ENCODE measurements at places on chromosomes 1 and 21.
A peak's percentile ranks its signal among the peaks of the same experiment; 100 is the strongest.

- no peak for DNase-seq
Observed at GRCh38 chr1:38139738-38140487, 93.3 kb upstream of the POU3F1 start.

- DNase-seq: no peak
Observed at GRCh38 chr1:106700211-106700610, 356.3 kb upstream of the PRMT6 start.

DNA sequence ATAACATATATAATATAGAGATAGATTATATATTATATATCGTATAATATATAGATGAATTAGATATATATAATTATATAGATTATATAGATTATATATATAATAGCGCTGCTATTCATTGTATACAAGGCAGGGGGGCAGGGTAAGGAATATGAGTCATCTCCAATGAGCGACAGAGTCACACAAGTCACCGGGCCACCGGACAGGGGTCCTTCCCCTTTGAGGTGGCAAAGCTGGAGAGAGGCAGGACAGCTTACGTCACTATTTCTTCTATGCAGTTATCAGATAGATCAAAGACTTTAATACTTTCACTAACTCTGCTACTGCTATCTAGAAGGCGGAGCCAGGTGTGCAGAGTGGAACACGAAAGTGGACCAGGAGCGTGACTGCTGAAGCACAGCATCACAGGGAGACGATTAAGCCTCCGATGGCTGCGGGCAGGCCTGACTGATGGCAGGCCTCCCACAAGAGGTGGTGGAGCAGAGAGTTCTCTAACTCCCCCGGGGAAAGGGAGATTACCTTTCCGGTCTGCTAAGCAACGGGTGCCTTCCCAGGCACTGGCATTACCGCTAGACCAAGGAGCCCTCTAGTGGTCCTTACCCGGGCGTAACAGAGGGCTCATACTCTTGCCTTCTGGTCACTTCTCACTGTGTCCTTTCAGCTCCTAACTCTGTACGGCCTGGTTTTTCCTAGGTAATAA lies 2154.7 kb downstream of the MRPL39 start:
- DNase-seq: no peak

DNA sequence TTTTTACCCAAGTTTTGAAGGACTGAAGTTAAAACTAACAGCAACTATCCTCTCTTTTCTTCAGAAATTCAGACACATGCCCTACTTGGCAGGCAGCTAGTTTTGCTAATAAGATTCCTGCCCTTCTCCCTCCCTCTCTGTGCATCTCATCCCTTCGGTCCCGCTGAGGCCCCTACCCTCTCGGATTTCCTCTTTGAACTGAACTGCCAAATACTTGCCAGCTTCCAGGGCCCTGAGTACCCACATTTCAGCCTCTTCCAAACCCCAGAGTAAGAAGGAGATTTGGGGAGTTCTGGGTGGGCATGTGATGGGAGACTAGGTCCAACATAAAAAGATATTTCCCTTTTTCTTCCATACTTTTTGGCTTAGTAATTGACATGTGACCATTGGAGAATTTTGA lies 116.5 kb upstream of the JUN start:
- DNase-seq: no peak

GRCh38 chr1:206702260-206702659 lies 17.6 kb downstream of the MAPKAPK2 start:
- no peak for DNase-seq

DNA sequence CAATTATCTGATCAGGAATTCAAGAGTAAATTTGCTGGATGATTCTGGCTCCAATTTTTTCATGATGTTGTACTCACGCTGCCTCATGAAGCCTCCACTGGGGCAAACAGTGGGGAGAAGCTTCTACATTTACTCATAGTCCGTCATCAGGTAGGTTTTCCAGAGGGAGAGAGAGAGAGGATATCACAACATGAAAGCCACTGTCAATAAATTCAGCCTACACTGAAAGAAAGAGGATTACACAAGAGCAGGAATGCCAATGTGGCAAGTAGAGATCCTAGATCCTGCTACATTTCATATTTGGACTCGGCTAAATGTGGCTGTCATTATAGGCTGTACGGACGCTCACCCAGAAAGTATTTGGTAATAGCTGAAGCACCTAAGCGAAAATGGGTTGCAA lies 819.9 kb downstream of the BRINP3 start:
- no peak for DNase-seq

- DNase-seq: no peak
Observed at GRCh38 chr21:42799948-42800347, 79.4 kb downstream of the WDR4 start.

- no peak for DNase-seq
Observed at GRCh38 chr1:98352378-98352777, 309.1 kb upstream of the SNX7 start.

DNA sequence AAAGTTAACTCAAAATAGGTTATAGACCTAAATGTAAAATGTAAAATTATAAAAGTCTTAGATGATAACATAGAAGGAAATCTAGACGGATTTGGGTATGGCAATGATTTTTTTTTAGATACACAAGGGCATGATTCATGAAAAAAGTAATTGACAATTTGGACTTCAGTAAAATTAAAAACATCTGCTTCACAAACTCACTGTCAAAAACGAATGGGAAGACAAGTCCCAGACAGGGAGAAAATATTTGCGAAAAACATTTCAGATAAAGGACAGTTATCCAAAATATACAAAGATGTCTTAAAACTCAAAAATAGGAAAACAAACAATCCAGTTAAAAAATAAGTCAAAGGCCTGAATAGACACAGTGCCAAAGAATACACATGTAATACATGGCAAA lies 9.7 kb upstream of the PTGS2 start:
- DNase-seq: no peak

DNA sequence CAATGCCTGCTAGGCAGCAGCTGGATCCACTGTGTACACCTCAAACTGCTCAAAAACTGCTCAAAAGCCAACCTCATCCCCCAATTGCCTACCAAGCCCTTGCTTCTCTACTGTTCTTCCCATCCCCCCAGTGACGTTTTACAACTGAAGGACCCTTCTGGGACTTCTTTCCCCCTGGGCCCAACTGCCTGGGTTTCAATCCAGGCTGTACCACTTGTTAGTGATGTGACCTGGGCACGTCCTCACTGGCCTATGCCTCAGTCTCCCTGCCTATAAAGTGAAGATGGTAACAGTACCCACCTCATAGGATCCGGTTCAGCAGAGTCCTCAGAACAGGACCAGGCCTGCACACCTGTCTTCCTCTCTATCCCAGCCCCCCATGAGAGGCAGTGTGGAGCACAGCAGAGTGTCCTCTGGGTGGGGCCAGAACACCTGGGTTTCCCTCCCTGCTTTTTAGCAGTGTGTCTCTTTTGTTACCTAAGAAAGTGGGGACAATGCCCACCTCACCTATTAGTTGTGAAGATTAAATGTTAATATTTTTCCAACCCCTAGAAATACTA lies 1.9 kb upstream of the TEKT2 start:
- no peak for DNase-seq

DNA sequence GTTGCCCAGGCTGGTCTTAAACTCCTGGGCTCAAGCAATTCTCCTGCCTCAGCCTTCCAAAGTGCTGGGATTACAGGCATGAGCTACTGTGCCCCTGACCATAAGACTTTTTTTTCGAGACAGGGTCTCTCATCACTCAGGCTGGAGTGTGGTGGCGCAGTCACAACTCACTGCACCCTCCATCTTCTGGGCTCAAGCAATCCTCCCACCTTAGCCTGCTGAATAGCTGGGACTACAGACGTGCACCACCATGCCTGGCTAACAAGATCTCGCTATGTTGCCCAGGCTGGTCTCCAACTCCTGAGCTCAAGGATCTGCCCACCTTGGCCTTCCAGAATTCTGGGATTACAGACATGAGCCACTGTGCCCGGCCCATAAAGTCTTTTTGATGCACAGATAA lies 1.9 kb downstream of the C1orf56 start:
- no peak for DNase-seq

GRCh38 chr1:185594786-185595410 lies 139.3 kb upstream of the HMCN1 start:
- no peak for DNase-seq

DNA sequence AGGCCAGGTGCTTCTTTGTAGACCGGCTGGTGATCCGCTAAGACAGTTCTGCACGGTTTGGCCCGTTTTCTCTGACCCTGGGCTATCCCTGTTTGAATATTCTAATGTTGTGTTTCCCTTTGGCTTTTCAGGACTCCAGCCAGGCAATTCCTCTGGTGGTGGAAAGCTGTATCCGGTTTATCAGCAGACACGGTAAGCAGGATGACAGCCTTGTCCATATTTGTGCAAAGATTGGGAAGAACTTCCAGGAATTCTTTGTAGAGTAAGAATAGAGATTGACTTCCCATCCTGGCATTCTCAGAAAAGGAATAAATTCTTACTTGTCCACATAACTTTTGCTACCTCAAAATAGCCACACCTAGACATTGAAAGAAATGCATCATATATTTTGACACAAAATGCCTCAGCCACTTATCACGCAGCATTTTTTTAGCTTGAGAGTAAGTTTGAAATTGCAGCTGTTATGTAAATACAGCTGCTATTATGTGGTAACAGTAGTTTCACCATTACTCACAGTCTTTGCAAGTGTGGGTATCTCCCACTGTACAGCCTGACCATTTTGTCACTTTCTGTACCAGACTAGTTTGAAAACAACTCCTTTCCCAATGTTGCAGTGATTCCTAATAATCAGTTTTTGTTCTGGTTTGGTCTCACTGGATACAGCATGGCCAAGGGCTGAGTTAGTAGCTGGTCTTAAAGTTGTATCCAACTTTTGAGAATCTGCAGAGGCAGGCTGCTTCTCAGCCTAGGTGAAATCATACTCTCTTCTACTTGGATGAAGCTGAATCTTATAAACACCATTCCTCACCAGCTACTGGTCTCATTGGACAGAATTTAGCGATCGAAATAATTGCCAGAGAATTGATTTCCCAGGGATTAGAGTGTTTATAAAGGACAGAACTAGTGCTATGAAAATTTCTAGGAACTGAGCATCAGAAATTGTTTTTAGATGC lies 40.0 kb upstream of the IKBKE start:
- DNase-seq: no peak

DNA sequence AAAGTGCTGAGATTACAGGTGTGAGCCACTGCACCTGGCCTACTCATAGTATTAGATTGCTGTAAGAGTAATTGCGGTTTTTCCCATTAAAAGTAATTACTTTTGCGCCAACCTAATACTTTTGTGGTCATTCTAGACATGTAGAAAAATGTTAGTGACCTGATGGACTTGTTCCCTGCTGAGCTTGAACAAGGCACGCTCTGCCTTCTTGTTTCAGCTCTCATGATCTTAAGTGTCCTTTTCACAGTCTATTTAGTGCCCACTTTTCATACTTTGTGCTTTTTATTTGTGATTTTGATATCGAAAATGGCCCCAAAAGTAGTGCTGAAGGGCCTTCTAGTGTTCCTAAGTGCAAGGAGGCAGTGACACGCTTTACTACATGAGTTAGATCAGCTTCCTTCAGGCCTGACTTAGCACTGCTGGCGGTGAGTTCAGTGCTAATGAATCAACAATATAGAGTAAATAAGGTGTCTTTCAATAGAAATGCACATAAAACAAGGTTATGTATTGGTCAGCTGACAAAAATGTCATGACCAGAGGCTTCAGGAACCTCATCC lies 5.6 kb upstream of the RD3 start:
- DNase-seq: no peak

DNA sequence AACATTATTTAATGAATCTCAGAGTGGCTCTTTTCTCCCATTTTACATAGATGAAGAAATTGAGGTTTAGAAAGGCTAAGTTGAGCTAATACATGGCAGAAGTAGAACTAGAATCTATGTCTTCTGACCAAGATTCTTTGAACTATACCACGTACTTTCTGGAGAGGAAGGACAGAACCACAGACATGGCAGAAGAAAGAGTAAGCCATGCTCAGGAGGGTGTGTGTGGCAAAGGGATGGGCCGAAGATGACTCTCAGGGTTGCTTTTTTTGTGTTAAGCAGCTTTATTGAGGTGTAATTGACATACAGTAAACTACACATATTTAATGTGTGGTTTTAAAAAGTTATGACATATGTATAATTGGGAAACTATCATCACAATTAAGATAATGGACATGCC lies 69.5 kb downstream of the PEX14 start:
- DNase-seq: no peak

- DNase-seq: no peak
Observed at GRCh38 chr21:25536752-25537151, 70.5 kb downstream of the MRPL39 start.

DNA sequence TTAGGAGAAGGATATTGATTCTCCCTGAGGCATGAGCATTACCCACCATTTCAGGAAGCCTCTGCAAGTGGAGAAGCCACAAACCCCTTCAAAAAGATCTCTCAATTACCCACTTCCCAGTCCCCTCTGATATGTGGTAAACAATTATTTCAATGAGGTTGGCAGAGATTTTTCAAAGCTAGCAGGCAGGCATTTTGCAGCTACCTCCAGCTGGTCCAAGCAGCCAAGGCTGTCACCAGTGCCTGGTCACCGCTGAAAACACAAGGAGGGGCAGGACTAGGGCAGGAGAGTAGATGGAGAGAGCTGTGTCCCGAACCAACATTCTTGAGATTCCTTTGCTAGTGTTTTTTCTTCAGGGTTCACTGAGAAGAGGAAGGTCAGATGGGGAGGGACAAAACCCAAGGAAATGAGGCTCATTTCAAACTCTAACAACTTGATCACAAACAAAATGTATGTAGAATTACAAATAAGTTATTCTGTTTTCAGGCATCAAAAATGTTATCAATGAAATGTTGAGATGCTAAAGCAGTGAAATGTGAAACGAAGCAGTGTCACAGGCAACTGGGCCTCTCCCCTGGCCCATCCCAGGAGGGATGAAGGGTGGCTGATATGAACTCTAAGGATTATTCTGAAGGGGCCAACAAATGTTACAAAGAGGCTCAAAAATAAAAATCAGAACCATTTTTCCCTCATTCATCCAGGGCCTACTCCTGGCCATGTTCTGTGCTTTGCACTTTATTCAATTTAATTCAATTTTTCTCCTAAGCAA lies 22.3 kb downstream of the APP start:
- DNase-seq: no peak

GRCh38 chr1:84724128-84724860 lies 34.0 kb upstream of the SSX2IP start:
- peak; percentile 52 for DNase-seq

- no peak for DNase-seq
Observed at GRCh38 chr1:176051902-176052518, 155.1 kb downstream of the COP1 start.

DNA sequence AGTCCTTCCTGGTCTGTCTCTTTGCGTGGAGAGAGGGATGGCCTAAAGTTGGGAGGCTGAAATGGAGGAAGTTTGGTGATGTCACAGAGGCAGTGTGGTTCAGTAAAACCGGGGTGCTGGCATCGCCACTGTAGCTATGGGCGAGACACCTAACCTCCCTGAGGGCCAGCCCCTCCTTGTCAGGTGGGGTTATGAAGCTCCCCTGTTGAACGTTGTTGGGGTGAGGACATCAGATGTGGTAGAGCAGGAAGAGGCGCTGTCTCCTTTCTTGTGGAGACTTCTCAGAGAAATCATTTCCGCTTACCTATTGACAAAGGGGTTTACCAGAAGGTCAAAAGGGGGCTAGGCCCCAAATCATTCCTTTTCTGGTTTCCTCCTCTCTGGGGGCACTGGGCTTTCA lies 294.7 kb downstream of the SIPA1L2 start:
- peak; percentile 9 for DNase-seq

Data from effector memory CD8-positive, alpha-beta T cell (primary cell).